ENCODE measurements at places on chromosomes 2 and 18.

DNA sequence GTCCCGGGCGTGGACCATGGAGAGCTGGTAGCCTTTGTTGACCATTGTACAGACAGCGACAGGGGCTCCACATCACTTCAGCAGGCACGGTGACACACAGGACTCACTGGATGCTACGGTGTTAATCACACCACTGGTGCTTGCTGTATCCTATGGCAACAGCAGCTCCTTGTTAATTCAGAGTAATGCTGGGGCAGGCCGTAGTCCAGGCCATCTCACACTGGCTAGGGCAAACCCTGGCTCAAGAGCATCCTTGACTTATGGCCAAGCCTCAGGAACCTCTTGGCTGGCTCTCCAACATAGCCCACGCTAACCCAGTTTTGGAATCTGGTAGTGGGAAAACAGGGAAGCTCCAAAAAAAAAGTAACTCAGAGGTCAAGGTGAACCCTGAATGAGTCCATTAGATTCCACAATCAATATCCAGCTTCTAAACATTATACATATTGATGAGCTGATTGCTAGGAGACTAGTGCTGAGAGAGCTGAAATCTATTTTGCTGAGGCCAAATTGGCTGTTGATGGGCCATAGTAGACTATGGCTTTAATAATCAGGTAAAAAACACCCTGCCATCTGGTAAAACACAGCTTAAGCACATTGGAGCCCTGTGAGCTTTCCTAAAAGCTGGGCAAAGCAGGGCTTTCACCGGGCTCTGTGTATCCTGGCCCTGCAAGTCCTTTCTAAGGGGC is 253.6 kb downstream of the PRKCE start:
- no peak for DNase-seq

DNA sequence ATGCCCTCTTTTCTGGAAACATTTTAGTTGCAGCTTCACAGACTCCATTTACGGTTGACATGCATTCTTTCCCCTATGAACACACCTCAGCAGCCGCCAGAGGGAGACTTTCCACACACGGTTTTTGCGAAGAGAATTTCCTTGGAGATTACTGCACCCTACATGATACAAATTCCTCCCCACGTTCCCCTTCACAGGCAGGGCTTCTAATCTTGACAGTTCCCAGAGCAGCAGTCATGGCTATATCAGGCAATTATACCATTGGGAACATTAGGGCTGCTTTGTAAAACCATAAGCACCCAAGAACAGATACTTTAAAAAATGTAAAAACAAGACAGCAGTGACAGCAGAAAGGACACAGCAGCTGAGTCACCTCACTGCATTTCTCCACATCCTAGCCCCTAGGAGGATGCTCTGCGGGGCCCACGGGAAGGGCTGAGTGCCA is 253.8 kb downstream of the TGIF1 start:
- no peak for DNase-seq

DNA sequence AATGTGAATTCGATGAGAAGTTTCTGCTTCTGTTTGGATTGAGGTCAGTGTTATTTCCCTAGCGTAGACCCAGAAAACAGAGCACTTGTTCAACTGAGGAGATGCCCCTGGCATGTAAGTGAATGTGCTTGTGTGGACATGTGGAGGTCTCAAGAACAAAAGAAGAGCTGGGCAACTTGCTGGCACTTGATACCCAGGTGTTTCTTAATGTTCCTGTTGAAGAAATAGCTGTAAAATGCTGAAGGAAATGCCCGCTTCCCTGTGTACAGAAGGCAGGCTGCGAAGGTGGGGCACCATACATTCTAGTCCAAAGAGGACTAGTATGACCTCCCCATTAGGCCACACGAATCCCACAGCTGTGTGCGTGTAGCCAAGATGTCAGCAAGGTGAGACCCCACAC is 9.8 kb upstream of the LBH start:
- DNase-seq = no peak

GRCh38 chr18:68033466-68033865 is 516.9 kb upstream of the DSEL start:
- no peak for DNase-seq

GRCh38 chr2:219385958-219386520 is 1.7 kb downstream of the DNPEP start:
- DNase-seq = no peak

- no peak for DNase-seq
Observed at GRCh38 chr2:32806857-32807256, 139.9 kb upstream of the LTBP1 start.

DNA sequence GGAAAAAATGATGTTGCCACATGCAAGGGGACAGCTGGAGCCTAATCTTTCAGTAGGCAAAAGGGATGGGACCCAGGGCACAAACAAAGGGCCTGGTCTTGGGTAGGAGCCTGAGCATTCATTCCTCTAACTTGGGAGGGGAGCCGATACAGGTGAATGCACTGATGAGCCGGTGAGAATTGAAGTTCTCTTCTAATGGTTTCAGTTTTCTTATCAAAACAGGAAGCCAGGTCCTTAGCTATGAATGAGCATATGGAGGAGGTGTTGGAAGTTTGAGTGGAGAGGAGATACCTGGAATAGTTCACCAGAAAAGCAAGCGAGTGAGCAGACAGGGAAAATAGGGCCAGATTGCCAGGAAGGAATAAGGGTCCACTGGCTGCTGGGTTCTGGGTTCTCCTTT is 10.1 kb downstream of the DPP4 start:
- DNase-seq = no peak

- DNase-seq = no peak
Observed at GRCh38 chr2:154537024-154537423, 161.5 kb upstream of the KCNJ3 start.

- no peak for DNase-seq
Observed at GRCh38 chr2:178589335-178589734, 109.1 kb downstream of the PLEKHA3 start.

DNA sequence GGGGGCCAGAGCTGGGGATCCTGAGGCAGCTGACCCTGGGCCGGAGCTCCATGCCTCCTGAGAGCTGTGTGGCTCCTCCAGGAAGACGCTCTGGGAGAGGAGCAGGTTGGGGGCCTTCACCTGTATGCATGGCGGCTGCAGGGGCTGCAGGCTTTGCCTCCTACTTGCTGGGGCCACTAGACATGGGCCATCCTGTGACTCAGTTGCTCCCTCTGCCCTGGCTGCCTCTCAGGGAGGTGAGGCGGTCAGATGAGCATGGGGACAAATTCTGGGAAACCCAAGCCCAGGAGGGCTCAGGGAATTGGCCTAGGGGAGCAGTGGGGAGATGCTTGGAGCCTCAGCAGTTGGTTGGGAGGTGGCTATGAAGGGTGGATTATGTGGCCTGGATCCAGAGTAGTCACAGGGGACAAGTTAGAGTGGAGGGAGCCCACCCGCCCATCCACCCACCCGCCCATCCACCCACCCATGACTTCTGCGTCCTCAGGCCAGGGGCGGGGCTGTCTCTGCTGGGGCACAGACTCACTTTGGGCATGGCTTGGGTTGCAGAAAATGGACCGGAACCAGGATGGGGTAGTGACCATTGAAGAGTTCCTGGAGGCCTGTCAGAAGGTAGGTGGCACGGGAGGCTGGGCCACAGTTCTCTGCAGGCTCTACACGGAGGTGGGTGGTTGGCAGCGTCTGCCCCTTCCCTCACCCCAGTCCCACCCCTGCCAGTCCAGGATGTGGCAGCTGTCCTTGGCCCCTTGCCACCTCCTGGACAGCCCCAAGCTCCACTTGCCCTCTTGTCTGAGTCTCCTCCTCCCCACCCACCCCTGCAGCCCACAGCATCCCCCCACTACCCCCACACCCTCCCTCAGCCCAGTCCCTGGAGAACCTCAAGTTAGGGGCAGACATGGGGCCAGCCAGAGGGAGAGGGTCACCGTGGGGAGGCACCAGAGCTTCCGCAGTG is 19.5 kb upstream of the FAHD2A start:
- DNase-seq = no peak

- no peak for DNase-seq
Observed at GRCh38 chr18:48679236-48679635, 140.4 kb downstream of the CTIF start.

All from esophagus squamous epithelium (tissue), 5 donors.